ENCODE measurements at places on chromosomes 7 and 10. TPM values are rescaled to one million over a fixed set of nuclear protein-coding genes. Genes with fewer than 3 reads are reported as not detected.

DNA sequence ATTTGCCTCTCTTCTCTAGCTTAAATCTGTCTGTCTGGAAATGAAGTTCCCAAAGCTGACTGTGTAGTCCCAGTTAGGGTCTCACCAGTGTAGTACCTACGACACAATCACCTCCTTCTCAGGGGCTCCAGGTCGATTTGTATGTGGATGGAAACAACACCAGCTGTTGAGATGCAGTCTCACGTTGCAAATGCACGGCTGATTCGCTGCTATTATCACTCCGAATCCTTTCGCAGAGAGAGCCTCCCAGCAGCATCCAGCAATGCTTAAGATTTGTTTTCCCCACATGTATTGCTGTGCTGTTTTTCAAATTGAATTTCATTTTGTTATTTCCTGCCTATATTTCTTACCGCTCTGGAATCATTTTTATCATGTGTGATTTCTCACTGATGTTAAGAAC lies 16.3 kb downstream of the VSTM4 start:
- H3K4me1 ChIP-seq = no peaks in the 10 kb centered on the region
- H3K27me3 ChIP-seq = no peaks in the 10 kb centered on the region
- H3K36me3 ChIP-seq = no peaks in the 10 kb centered on the region
- no peak overlapping the region for H3K4me3 ChIP-seq

The ADRA2A gene
- total RNA-seq = 74.8 TPM

DNA sequence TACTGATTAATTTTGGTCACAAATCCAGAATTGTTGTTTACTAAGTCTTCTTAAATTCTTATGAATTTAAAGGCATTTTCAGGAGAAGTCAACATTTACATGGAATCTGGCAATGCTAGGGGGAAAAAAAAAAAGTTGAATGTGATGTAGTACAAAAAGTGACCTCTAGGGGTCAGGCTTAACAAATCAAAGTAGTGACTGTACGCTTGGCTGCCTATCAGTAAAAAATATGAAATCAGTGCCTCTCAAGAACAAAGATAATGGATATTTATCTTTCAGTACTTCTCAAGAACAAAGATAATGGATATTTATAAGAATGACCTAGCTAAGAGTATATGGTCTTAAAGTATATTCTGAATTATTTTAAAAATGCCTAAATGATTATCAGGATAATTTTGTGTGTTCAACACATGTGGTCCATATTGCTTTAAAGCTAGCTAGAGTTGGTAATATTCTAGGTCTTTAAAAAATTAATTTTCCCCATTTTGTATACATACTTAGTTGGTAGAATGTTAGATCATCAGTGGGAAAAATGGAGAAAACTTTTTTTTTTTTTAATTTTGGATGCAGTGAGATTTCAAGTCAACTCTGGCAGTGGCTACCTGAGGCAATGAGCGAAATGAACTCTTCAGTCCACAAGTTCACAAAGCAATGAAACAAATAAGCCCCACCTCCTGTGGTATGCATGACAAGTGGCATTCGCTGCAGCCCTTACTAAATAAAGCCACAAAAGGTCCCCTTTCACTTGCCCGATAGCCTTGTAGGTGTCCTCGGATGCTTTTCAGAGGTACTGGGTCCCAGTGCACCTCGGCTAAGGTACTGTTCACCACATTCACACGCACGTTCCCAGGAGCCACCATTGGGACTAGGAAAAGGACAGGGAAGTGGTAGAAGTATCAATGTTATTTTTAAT lies 51.2 kb upstream of the LAMB4 start:
- H3K4me1 ChIP-seq = no peaks in the 10 kb centered on the region
- no peaks in the 10 kb centered on the region for H3K36me3 ChIP-seq
- no peak overlapping the region for H3K27ac ChIP-seq
- DNase-seq = peak; percentile 57

GRCh38 chr10:806451-807162 lies 117.1 kb upstream of the DIP2C start:
- no peak overlapping the region for H3K27ac ChIP-seq
- H3K4me1 ChIP-seq = no peaks in the 10 kb centered on the region
- peaks cover 22% of the 10 kb centered on the region for H3K36me3 ChIP-seq
- no peak for DNase-seq
- no peaks in the 10 kb centered on the region for H3K27me3 ChIP-seq
- H3K4me3 ChIP-seq = no peak overlapping the region

The DOCK4 gene
- total RNA-seq = 3.7 TPM

- no peaks in the 10 kb centered on the region for H3K36me3 ChIP-seq
- H3K4me1 ChIP-seq = peaks cover 14% of the 10 kb centered on the region
- no peak for DNase-seq
- no peaks in the 10 kb centered on the region for H3K27me3 ChIP-seq
Measured at GRCh38 chr7:24871770-24872169, 108.2 kb downstream of the OSBPL3 start.

The CDHR1 gene
- not detected for total RNA-seq

The PLXDC2 gene
- total RNA-seq = 2.3 TPM

The PRKCQ gene
- total RNA-seq = not detected

The UTF1 gene
- total RNA-seq = not detected

- no peaks in the 10 kb centered on the region for H3K4me1 ChIP-seq
- H3K4me3 ChIP-seq = no peak overlapping the region
- no peaks in the 10 kb centered on the region for H3K36me3 ChIP-seq
- H3K27ac ChIP-seq = no peak overlapping the region
- no peaks in the 10 kb centered on the region for H3K27me3 ChIP-seq
- no peak for DNase-seq
Measured at GRCh38 chr7:153902862-153903261, 149.3 kb upstream of the DPP6 start.

The OPALIN gene
- total RNA-seq = not detected

DNA sequence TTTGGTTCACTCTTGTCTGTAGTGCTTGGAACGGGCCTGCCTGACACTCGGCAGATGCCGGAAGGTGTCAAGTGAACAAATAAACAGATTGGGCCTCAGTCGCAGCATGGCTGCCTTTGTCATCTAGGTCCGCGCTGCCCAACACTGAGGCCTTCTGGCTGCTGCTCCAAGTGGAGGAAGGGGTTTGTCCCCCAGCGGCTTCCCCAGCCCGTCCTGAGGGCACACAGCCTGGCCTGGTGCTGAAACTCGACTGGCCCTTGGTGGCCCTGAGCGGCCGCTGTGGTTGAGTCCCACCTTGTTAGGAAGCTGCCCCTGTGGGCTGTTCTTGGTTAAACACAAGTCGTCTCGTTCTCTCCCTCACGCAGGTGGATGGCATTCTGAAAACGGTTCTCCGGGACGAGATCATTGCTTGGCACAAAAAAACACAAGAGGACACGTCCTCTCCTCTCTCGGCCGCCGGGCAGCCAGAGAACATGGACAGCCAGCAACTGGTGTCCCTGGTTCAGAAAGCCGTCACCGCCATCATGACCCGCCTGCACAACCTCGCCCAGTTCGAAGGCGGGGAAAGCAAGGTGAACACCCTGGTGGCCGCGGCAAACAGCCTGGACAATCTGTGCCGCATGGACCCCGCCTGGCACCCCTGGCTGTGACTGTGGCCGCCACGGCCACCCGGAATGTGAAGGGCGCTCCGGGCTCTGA lies 132.1 kb downstream of the SMURF1 start:
- H3K4me3 ChIP-seq = no peak overlapping the region
- peaks cover 24% of the 10 kb centered on the region for H3K36me3 ChIP-seq
- no peak for DNase-seq

DNA sequence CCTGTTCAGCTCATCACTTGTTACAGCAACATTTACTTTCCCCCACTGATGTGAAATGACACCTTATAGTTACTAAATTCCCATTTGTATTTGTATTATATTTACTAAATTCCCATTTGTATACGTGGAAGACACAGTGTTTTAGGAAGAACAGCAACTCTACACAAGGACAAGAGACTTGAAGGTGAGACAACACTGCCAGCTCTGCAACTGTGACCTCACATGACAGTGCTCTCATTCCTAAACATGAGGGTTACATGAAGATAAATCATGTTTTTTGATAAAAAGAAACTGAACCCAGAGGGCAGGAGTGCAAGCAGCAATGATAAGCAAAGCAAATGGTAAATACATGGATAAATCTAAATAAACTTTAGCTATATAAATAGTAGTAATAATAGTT lies 60.3 kb downstream of the ATAD1 start:
- H3K4me3 ChIP-seq = no peak overlapping the region
- H3K27ac ChIP-seq = no peak overlapping the region
- H3K27me3 ChIP-seq = no peaks in the 10 kb centered on the region
- no peak for DNase-seq
- H3K36me3 ChIP-seq = peaks cover 34% of the 10 kb centered on the region
- H3K4me1 ChIP-seq = peaks cover 15% of the 10 kb centered on the region

GRCh38 chr10:100998991-100999741 lies 442 bp upstream of the LZTS2 start:
- H3K4me3 ChIP-seq = peak overlapping the region; percentile 98
- peaks cover 22% of the 10 kb centered on the region for H3K4me1 ChIP-seq
- DNase-seq = peak; percentile 89
- H3K27me3 ChIP-seq = no peaks in the 10 kb centered on the region
- H3K36me3 ChIP-seq = peaks cover 5% of the 10 kb centered on the region
- H3K27ac ChIP-seq = peak overlapping the region; percentile 91

The RARRES2 gene
- total RNA-seq = not detected

DNA sequence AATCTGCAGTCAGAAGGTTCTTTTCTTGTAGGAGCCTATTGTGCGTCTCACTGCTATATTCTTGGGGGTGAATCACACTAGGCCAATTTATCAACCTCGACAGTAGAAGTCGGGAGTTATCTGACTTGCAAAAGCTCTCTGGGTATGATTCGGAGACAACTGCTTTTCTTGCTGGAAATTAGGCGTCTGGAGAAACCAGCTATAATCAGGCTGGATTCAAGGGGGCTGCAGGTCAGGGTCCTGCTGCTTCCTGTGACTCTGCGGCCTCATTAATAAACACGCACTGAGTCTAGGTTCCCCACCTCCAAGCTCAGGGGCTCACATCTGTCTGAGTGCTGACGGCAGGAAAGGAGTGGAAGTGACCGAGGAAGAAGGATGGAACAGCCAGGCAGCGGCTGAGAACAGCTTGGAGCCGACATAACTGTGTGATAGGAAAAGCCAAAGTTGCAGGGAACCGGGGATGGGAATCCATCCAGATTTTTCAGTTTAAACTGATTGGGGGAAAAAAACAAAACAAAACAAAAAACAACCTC lies 184.6 kb downstream of the FANK1 start:
- 0 out of 2 replicates have a peak, but pooled peaks cover 12% of the 10 kb centered on the region for H3K4me1 ChIP-seq
- H3K27me3 ChIP-seq = no peaks in the 10 kb centered on the region
- H3K36me3 ChIP-seq = peaks cover 9% of the 10 kb centered on the region
- DNase-seq = peak; percentile 50

GRCh38 chr7:113267885-113268284 lies 149.5 kb upstream of the SMIM30 start:
- no peaks in the 10 kb centered on the region for H3K27me3 ChIP-seq
- H3K4me1 ChIP-seq = peaks cover 14% of the 10 kb centered on the region
- no peaks in the 10 kb centered on the region for H3K36me3 ChIP-seq
- H3K27ac ChIP-seq = peak overlapping the region; percentile 76

DNA sequence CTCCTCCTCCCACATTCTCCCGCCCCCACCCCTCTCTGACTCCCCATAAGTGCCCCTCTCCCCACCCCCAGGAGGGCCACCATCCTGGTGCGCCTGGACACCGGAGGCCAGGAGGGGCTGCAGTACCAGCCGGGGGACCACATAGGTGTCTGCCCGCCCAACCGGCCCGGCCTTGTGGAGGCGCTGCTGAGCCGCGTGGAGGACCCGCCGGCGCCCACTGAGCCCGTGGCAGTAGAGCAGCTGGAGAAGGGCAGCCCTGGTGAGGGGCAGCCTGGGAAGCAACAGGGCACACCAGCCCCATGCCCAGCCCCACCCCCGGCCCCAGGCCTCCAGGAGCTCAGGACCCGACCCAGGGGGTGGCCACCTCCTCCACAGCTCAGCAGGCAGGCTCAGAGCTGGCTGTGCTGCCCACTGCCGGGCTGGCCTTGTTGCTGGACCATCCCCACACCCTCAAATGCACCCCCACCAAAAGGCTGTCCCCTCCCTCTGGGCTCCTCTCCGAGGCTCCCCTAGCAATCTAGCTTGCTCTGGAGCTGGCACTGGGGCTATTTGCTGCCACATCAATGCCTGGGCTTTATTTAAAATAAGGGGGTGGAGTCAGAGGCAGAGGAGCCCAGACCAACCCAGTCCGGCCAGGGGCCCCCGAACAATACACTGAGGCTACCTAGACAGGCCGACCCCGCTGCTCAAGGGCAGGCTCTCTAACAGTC lies 14.8 kb downstream of the ATG9B start:
- no peaks in the 10 kb centered on the region for H3K4me1 ChIP-seq
- H3K27me3 ChIP-seq = no peaks in the 10 kb centered on the region
- DNase-seq = no peak
- no peak overlapping the region for H3K27ac ChIP-seq

- H3K27ac ChIP-seq = no peak overlapping the region
- H3K4me3 ChIP-seq = no peak overlapping the region
- peak; percentile 37 for DNase-seq
- H3K36me3 ChIP-seq = no peaks in the 10 kb centered on the region
- 0 out of 2 replicates have a peak, but pooled peaks cover 5% of the 10 kb centered on the region for H3K4me1 ChIP-seq
Measured at GRCh38 chr7:36287371-36288241, 102.1 kb upstream of the ANLN start.

DNA sequence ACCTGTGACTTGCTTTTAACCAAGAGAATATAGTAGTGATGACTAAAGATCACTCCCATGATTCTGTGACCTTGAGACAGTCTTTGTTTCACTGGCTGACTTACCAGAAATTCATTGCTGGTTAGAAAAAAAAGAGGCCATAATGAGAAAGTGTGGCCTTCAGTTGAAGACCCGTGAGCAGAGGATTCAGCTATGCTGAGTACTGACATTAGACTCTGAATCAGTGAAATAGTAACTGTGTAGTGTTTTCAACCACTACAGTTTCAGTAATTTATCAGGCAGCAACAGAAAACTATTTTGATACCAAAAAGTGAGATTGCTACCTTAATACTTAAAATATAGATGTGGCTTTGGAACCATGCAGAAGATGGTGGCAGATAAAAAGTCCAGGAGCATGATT lies 298.0 kb upstream of the KCND2 start:
- H3K4me1 ChIP-seq = peaks cover 3% of the 10 kb centered on the region
- H3K27me3 ChIP-seq = no peaks in the 10 kb centered on the region
- H3K36me3 ChIP-seq = no peaks in the 10 kb centered on the region
- no peak for DNase-seq
- H3K27ac ChIP-seq = no peak overlapping the region

The PPP2R2D gene
- 26.2 TPM for total RNA-seq

- H3K36me3 ChIP-seq = no peaks in the 10 kb centered on the region
- H3K4me1 ChIP-seq = no peaks in the 10 kb centered on the region
- no peak overlapping the region for H3K4me3 ChIP-seq
- H3K27me3 ChIP-seq = peaks cover 6% of the 10 kb centered on the region
- no peak overlapping the region for H3K27ac ChIP-seq
Measured at GRCh38 chr10:75572478-75572877, 141.1 kb downstream of the LRMDA start.
